HFFc6 (cell line): ENCODE measurements at places on chromosomes 12 and 14.

DNA sequence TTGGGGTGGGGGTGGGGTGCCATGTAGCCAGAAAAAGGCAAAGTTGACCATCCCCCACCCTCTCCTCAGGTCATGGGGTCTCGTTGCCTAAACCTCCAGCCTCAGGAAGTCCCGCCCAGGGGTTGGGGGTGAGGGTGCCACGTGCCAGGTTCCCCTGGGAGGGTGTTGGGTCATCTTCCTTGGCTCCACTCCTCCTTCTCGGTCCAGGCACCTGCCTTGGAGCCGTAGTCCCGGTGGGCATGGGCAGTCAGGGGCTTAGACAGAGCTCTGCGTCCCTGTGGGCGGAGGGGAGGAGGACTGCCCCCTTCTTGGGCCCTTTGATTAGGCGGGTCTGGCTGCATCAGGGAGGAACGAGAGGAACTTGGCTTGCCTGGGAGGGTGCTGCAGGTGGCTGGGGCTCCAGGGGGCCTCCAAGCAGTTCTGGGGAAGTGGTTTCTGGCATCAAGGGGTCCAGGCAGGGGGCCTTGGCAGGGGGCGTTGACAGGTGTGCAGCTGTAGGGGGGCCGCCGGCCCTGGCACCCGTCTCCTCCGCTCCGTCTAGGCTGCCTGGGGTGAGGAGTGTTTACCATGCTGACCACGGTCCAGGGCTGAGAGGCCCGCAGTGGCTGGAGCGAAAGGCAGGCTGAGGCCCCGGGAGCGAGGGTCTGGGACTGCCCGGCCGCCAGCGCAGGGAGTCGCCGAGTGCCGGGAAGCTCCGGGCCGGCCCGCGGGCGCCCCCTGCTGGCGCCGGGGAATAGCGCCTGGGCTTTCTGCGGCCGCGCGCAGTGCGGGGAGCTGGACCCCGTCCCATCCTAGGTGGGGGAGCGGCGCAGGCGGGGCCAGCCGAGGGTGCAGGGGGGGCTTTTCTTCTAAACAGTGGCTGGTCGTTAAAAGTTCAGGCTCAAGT, 7.9 kb downstream of the SETD1B start:
- peak; percentile 51 for DNase-seq

DNA sequence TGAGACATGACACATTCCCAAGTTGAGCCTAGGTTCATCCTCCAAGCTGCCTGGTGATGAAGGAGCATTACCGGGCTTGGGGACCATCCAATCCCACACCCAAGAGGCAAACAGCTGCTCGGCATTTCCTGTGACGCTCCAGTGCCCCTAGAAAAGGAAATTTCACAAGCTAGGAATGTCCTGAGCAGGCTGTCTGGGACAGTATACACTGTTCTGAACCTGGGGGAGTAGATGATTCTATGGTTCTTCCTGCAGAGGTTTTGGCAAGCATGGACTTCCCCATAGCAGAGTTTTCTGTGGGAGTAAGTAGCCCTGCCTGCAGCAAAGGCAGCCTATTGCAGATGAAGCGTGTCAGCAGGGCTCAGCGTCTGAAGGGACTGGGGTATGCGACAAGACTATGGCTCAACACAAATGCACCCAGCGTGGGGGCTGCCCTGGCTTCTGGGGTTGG, 47.4 kb upstream of the SRSF5 start:
- peak; percentile 54 for DNase-seq

- no peak for DNase-seq
Observed at GRCh38 chr12:81949841-81950308, 190.7 kb upstream of the PPFIA2 start.

- DNase-seq, result no peak
Observed at GRCh38 chr12:116267948-116268347, 9.5 kb downstream of the MED13L start.

- DNase-seq, result peak; percentile 17
Observed at GRCh38 chr14:30267141-30267540, 291.8 kb upstream of the G2E3 start.

- DNase-seq, result peak; percentile 20
Observed at GRCh38 chr14:30210630-30211029, 283.0 kb upstream of the PRKD1 start.

GRCh38 chr12:32906399-32907165, 10.0 kb upstream of the PKP2 start:
- DNase-seq, result no peak

DNA sequence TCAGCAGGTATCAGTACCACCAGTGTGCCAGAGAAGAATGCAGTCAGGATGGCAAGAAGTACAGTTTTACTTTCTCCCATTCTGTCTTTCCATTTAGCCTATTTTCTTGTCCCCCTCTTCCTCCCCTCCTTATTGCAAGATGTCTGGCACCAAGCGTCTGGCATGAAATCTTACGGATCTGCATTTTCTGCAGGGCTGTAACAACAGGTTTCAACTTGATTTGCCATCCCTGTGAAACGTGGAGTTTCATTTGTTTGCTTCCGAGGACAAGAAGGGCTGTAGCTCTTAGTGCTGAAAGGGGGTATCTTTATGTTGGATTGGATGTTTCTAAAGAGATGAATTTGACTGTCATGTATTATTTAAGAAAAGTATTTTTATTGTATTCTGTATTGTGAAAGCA, 1110.6 kb downstream of the BCL11B start:
- no peak for DNase-seq

DNA sequence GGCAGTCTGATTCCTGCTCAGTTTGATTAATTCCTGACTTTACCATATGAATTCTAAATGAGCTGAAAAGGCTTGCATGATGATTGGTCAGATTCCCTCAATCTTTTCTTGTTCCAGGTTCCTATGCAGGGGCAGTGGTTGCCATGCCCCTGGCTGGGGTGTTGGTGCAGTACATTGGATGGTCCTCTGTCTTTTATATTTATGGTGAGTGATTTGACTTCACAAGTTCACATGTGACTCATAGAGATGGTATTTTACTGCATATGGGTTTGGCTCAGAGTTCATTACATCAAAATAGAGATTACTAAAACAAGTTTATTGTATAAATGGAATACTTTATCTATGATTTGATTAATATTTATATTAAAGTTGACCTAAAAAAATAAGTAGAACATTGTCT, 44.8 kb downstream of the SLC17A8 start:
- no peak for DNase-seq

DNA sequence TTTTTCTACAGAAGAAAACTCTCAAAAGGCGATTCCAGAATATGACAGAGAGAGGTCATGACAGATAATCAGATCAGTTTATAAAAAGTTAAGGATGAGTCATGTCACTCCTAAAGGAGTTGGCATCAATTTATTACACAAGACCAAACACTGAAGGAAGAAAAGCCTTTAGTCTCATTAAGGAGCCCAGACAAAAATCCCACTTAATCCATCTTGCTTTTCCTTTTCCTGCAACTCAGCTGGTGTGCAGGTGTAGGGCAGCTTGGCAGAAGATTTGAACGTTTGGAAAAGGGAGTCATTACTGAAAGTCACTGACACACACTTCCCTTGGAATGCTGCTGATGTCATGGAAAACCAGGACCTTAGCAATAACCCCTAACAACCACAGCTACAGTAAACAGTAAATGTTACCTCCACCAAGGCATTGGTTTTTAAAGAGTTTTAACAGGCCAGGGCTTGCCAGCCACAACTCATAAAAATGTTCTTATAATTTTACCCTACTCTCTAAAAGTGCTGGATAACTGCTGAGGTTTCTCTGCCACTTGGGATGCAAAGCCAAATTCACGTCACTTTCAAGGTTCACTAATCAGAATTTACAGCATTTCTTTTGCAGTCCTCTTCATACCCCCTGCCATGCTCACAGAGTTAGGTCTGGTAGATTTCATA, 320.6 kb downstream of the RAD51B start:
- peak; percentile 99 for DNase-seq

DNA sequence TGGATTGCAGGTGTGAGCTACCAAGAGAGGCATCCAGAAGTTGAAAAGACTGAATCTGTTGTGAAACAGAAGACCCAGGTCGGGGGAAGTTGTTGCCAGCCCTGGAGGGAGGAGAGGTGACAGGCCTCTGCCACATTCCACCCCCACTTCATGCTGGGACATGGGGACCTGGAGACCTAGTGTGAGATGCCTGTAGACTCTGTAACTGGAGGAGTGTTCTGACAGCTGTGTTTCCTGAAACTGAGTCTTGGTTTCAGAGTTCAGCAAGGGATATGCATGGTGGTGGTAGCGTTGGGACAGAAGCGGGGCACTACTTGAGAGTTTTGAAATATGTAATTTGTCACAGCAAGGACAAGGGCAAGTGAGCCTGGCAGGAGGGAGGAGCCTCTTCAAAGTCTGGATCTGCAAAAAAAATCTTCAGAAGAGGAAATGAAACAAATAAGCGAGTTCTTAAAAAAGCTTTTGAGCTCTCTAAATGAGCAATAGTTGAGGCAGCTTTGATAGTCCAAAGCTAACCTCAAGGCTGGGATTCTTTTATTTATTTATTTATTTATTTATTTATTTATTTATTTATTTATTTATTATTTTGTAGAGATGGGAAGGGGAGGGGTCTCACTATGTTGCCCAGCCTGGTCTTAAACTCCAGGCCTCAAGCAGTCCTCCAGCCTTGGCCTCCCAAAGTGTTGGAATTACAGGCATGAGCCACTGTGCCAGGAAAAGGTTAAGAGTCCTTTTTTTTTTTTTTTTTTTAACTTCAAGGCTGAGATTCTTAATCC, 58.9 kb upstream of the EEA1 start:
- no peak for DNase-seq

DNA sequence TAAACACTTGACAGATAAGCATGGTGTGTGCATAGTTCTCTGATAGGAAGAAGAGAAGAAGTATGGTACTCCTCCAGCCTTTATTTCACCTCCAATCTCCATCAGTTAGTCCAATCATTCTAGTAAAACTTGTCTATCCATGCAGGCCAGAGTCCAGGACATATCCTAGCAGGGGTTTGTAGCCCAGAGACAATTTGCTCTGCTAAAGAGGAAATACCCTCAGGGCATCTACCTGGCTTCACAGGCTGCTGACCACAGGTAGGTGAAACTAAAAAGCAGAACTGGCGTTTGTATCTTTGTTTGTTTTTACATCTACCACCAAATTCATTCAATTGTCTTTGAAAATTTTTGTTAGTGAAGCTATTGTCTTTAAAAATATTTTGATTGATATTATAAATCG, 717.6 kb downstream of the FSCB start:
- no peak for DNase-seq

GRCh38 chr14:90767899-90768298, 48.3 kb downstream of the TTC7B start:
- DNase-seq, result no peak

DNA sequence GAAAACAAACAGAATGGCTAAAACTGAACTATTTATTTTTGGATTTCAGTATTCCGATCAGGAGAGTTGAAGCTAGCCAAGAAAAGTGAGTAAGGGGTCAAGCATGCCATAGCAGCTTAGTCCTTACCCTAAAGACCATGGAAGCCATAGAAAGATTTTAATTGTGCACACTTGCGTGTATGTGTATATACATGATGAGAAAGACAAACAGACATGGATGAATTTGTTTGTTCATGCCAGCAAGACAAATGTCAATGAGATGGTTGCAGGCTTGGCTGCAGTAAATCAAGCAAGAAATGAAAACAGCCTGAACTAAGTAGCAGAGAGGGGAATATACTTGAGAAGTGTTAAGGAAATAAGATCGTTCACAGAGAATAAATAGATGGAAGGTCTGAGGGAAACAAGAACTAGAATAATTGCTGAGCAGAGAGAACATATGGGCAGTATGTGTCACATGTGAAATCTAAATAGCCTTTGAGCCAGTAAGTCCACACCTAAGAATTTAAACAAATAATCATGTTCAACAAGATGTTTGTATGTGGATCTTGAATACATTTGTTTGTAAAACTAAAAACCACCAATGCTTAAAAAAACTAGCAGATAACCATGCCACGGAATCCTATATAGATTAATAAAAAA, 14.8 kb downstream of the SNW1 start:
- DNase-seq, result no peak

DNA sequence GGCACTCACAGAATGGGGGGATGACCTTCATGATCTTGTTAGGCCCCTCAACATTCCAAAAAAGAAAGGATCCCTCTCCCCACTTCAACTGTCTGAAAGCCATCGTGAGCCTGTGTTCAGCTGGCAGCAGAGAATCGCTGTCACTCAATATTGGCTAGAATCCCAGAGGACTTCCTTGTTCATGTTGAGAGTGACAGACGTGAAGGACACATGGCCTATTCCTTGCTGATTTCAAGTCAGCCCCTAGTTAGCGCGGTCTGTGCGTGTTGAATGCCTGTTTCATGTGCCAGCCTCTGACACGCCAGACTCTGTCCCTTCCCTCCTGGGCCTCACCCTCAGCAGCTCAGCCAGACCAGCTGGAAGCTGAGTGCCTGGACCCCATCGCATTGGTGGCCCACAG, 43.1 kb downstream of the DNAH10 start:
- no peak for DNase-seq

DNA sequence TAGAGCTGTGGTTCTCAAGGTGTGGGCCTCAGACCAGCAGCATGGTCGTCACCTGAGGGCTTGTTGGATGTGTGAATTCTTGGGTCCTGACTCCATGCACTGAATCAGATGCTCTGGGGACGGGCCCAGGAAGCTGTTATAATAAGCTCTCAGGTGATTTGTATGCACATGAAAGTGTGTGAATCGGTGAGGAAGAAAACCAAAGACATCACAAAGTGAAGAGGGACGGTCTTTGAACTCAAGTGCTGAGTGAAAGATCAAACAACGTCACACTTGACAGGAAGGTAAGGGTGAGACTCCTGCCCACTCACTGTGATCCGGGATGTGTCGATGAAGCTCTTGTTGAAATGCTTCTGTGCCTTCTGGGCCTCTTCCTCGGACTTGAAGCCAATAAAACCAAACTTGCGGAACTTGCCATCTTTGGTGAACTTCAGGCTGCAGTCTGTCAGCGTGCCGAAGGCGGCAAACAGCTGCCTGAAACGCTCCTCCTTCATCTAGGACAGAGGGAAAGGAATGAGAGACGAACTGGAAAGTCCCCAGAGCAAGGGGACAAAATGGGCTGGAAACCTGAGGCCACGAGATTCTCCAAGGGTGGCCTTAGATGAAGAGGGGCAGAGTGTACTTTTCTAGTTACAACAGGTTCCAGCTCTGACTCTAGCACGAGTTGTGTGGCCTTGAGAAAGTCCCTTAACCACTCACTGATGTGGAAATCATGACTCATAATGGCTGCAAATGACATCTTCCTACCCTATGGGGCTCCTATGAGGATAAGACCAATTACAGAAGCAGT, 4.0 kb downstream of the RBM19 start:
- peak; percentile 57 for DNase-seq

GRCh38 chr14:55052269-55052930, 953 bp downstream of the MAPK1IP1L start:
- no peak for DNase-seq

DNA sequence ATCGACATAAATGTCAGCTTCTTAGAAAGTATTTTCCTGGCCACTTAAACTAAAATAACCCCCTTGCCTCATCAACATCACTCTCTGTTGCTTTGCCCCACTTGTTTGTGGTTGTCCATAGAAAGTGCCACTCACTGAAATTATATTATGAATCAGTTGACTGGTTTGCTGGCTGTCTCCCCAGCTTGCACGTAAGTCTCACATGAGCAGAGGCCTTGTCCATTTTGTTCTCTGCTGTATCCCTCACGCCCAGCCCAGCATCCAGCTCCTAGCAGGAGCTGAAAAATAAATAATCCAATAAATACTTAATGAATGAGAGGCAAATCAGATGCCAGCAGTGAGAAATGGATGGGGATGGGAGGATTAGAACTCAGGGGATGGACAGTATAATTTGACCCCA, 159.3 kb downstream of the KSR2 start:
- no peak for DNase-seq
